ENCODE measurements at places on chromosomes 5 and 9.

- peak; percentile 62 for DNase-seq
Measured at GRCh38 chr9:35161713-35162604, at the start of gene UNC13B. Gene UNC13B, plus strand, starts transcription at chr9:35162009. Its CDS starts 275 bp downstream, at chr9:35162284.

GRCh38 chr5:146527785-146528184 is 11.8 kb upstream of the GPR151 start:
- DNase-seq: no peak

DNA sequence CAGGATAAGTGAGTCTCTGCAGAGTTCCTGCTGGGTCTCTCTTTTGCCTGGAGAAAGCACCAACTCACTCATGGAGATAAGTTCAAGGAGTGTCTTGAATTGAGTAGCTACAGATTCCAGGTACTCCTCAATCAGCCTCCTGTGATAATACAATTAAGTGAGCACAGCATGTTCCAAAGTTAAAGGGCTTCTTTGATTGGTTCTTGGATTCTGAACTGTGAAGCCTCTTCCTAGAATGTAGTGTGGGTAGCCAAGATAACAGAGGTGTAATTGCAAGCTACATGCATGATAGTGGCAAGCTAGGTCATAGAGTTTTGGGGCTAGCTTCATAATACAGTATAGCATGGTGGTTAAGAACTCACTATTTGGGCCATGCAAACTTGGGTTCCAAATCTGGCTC is 23.2 kb upstream of the CARNMT1 start:
- no peak for DNase-seq

DNA sequence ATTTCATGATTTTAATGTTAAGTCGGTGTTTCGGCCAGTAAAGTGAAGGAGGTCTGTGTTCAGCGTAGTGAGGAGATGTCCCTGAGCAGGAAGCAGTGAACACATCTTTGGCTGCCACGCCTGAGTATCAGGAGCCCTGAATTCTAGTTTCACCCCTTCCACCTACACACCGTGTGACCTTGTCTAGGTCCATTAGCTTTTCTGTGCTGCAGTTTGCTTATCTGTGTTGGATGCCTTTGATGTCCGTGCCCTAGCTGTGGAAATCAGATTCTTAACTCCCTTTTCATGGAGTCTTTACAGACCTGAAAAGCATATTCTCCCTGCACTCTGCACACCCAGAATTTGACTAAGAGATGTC is 601 bp downstream of the FBXO38 start:
- no peak for DNase-seq

- no peak for DNase-seq
Measured at GRCh38 chr5:95068289-95068910, 216.5 kb downstream of the MCTP1 start.

DNA sequence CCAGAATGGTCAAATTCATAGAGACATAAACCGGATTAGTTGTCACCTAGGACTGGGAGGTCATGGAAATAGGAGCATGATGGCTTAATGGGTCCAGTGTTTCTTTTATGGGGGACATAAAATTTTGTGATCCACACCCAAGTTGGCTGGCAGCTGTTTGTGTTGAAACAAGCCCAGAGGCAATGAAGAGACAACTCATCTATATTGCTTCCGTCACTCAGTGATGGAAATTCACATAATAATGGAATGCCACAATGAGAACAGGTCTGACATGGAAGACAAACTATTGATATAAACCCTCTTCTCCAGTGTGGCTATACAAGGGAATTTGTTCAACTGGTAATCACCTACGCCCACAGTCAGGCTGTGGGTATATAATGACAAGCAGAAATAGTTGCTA is 173.2 kb downstream of the GNA14 start:
- no peak for DNase-seq

DNA sequence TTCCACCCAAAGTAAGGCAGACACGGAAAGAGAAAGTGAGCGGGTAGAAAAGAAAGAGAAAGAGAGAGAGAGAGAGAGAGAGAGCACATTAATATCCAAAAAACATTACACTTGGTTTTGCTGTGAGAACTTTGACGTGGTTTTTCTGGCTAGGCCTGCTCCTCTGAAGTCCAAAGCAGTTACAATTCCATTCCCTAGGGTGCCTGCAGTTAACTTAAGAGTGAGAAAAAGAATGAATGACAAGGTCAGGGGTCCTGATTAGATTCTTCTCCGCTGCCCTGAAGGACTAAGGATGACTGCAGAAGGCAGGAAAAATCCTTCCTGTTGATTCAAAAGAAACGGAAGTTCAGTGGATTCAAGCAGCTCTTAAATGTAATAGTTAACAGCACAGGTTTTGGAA is 589.8 kb downstream of the PRELID2 start:
- no peak for DNase-seq

DNA sequence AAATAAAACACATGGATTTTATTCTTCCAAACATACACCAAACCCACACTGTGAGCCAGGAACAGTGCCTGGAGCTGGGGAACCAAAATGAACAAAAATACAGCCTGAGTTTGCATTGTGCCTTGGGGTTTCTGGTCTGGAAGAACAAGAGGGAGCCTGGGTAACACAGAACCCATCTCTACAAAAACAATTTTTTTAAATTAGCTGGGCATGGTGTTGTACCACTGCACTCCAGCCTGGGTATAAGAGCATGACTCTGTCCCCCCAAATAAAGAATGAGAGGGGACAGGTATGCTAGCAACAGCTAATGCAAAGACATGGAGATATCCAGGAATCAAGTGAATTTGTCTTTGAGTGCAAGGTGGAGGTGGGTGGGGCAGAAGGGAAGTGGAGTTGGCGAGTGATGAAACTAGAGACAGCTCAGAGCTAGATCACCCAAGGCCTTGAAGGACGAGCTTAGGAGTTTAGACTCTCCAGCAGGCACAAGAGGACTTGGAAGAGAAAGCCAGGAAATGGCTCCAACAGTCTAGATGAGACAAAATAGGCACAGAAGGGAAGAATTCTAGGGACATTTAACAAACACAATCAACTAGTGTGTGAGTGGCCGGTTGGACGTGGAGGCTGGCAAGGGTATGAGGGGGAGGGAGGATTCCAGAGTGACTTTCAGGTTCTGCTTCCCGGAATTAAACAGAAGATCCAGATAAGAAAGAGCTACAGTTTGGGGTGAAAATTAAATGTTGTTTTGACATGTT is 47.4 kb downstream of the FNBP1 start:
- DNase-seq: no peak

GRCh38 chr5:108747774-108748400 is at the start of gene FER:
Gene FER, plus strand, starts transcription at chr5:108747897. Its CDS starts 50,286 bp downstream, at chr5:108798183.
- DNase-seq: no peak

GRCh38 chr5:144254552-144254951 is 83.9 kb downstream of the KCTD16 start:
- no peak for DNase-seq
